GM04503 (cell line): ENCODE measurements at places on chromosomes 16 and 17.

GRCh38 chr17:29837531-29837930 lies 92.5 kb downstream of the SSH2 start:
- no peak for DNase-seq

DNA sequence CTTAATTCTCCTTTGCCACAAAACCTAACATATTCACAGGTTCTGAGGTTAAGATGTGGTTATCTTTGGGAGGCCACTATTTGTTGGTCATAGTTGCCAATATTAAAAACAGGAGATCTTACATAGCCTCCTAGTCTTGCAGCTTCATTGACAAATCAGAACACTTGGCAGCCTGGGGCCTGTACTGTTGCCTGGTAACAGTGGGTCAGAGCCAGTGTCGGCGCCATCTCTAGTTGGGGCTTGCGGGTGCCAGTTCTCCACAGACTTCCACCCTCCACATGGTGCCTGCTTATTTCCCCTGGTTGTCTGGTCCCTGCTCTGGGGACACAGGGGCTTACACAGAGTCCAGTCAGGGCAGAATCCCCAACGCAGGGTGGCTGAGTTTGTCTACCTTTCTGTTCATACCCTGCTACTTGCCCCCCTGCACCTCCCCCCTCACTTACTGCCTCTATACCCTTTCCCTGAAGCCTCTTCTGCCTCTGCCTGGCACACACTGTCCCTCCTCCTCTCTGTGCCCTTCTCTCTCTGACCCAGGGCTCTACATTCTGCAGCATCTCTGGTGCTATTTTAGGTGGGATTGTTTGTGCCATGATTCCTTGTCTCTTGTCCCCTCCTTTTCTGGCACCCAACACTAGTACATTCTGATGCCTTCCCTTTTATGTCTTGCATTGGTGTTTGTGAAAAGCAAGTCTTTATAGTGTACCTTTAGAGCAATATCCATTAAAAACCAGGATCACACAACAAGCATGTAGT lies 13.4 kb downstream of the EPN2 start:
- no peak for DNase-seq

DNA sequence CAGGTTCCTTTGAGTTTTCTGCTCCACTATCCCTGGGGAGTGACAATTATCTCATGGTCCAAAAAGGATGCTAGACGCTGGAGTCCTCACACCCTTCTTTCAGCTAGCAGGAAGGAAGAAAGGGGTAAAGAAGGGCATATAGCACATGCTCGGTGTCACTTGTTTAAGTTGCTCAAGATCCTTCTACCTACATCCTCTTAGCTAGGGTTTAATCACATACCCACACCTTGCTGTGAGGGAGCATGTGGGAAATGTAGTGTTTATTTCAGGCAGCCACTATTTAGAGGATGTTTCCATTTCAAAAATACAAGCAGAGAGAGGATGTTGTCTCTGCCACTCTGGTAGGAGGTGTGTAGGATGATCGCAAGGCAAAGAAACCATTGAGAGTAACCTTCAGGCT lies 4.5 kb downstream of the PRKCB start:
- no peak for DNase-seq

DNA sequence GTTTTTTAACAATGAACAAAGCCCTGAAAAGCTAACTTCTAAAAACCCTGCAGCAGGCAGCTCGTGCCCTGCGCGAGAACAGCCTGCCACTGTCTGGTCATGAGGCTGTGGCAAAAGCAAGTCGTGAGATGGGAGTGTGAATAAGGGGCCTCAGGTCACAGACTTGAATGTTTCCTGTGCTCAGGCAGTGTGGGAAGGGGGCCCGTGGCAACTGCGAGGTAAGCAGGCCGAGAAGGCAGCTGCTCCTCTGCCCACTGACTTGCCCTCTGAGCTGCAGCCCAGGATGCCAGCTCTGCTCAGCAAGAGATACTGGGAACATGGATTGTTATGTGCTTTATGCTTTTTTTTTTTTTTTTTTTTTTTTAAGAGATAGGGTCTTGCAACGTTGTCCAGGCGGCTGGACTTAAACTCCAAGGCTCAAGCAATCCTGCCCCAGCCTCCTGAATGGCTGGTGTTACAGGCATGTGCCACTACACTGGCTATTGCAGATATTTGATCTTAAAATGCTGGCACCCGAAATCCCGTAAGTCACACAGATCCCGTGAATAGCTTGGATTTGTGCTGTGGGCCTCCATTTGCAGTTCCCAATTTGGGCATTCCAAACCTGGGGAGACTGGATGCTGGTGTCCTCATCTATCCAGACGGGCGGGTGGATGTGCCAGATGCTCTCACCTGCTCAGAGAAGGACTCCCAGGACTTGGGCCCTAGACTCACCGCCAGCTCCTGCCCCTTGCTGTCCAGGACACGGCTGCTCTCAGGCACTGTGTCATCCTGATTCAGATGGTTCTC lies 44.0 kb downstream of the UBN1 start:
- no peak for DNase-seq

GRCh38 chr17:28533091-28533807 lies 19.2 kb downstream of the UNC119 start:
- DNase-seq = no peak

GRCh38 chr17:15930426-15930825 lies 14.5 kb upstream of the ADORA2B start:
- DNase-seq = no peak

- DNase-seq = no peak
Measured at GRCh38 chr17:33967608-33968349, 287.3 kb upstream of the CCL2 start.

- DNase-seq = no peak
Measured at GRCh38 chr17:82076785-82077591, 11.4 kb upstream of the DUS1L start.

GRCh38 chr17:7944326-7944725 lies 12.3 kb downstream of the CNTROB start:
- DNase-seq = no peak

DNA sequence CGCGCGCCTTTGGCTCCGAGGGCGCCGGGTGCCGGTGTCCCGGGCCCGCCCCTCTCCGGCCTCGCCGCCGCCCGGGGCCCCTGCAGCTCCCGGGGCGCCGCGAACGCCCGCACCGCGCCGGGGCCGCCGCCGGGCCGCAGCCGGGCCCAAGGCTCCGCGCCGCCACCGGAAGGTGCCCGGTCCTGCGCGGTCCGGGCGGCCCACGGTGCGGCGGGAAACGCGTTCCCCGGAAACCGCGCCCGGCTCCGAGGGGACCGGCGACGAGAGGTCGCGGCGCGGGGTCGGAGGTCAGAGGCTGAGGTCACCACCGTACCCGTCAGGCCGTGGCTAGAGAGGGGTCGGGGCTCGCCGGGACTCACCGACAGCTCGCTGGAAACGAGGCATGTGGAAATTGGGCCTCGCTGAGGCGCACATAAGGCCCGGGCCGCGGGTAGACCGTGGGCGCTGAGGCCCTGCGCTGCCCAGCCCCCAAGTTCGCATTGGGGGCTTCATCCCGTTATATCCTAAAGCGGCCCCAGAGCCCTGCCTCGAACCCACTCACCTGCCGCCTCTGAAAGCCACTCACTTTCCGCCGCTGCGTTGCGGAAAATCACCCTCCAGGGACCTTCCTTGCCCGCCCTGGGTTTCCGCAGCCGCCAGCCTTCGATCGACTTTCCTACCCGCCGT lies at the start of gene DUS1L:
DUS1L (minus strand) TSS at position 167 of the 666 bp plus-strand sequence. CDS start 745 bp downstream, outside the sequence.
- no peak for DNase-seq

DNA sequence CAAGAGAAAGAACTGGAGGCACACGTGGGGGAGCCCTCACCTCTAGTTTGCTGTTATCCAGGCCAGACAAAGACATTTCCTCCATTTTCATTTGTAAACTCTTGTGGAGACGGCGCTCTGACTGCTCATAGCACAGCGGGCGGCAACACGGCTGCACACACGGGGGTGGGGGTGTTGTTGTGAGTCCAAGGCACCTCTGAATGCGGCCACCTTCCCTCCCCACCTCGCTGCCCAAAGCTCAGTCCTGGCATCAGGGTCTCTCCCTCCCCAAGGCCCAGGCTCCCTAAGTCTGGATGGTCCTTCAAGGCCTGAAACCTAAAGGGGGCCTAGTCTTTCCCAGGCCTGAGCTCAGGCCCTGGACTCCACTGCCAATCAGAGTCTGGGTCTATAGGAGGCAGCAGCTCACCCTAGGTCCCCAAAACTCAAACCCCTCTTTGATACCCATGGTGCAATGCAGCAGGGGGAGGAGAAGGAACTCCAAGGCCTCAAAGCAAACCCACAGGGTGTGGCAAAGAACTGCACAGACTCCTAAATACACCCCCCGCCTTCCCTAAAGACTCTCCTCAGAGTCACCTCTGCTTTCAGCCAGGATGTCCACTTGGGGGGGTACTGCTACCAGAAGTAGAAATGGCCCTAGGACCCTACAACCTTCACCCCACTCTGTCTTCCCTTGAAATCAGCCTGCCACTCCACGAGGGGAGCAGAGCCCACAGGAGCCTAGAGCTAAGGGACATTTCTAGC lies 1.5 kb downstream of the ATXN7L3 start:
- no peak for DNase-seq

GRCh38 chr17:77728474-77728795 lies 230.1 kb upstream of the TNRC6C start:
- DNase-seq = no peak

DNA sequence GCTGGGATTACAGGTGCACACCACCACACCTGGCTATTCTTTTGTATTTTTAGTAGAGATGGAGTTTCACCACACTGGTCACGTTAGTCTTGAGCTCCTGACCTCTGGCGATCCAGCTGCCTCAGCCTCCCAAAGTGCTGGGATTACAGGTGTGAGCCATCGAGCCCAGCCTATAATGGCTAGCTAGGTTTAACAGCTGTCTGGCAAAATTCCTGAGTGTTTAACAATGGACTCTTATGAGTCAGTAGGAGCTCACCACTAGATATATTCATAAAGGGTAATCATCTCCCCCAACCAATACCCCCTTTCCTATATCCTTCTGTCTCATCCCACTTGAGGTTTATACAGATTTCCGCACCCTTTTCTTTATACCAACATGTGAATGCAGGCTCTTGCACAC lies 91.5 kb upstream of the CDH13 start:
- DNase-seq = no peak

DNA sequence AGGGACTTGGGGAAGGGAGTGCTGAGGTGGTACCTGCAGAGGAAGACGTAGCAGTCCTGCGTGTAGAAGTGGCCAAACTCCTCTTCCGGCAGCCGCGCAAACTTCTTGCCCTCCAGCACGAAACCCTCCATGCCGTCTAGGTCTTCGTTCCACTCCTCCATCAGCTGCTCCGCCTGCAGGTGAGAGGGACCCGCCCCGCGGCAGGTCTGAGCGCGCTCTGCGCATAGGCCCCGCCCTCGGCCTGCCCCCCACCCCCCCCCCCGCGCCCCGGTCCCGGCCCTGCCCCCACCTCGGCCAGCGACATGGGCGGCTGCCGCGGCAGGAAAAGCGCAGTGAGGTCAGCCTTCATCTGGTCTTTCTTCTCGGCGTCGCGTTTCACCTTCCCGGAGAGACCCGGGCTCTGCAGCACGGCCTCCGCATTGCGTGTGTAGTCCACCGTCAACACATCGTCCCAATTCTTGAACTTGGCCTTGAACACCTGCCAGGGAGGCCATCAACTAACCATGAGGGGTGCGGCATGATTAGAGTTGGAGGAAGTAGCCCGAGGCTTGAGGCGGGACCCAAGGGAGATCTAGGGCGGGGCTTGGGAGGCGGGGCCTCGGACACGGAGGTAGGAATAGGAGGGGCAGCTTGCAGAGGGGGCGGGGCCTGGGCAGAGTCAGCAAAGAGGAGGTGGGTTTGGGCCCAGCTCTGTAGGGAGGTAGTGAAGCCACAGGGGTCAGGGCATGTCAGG lies 11.5 kb downstream of the FLII start:
- DNase-seq = no peak

DNA sequence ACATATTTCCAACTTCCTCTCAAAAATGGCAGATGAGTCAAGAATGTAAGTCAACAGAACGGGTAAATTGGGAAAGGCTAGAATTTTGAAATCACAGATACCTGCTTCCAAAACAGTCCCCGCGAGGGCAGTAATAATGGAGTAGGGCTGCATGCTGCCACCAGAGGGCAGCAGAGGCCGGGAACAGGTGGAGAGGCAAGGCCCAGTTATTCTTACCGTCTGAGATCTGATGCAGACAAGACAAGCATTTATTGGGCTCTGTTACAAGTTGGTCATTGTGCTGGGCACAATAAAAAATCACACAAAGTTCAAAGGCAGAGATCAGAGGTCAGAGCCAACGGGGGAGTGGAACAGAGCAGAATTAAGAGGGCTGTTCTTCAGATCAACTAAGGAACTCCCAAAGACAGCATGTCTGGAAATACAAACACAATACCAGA lies 8.8 kb upstream of the MLKL start:
- no peak for DNase-seq

- no peak for DNase-seq
Measured at GRCh38 chr17:45230787-45231480, 9.2 kb downstream of the FMNL1 start.

DNA sequence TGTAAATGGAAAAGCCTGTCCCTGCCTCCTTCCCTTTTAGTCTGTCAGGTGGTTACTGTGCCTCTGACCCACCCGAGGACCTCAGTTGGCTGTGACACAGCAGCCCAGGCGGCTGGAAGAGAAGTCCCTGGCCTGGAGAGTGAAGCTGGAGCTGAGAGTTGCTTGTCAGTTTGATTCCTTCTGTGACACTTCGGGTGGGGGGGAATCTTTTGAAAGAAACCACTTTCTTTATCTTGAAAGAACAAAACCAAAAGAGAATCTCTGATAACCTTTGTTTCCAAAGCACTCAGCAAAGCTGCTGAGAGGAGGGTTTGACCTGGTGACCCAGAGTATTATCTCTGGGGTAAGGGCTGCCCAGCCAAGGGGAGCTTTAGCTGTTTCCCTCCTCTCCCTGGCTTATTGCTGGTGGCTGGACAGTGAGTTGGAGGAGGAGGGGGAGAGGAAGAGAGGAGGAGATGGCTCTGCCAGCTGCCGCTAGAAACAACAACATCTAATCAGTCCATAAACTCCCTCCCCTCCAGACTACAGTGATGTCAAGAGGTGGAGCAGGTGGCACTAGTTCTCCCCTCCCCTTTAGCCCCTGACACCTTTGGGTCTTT lies 34.0 kb downstream of the YPEL2 start:
- no peak for DNase-seq

DNA sequence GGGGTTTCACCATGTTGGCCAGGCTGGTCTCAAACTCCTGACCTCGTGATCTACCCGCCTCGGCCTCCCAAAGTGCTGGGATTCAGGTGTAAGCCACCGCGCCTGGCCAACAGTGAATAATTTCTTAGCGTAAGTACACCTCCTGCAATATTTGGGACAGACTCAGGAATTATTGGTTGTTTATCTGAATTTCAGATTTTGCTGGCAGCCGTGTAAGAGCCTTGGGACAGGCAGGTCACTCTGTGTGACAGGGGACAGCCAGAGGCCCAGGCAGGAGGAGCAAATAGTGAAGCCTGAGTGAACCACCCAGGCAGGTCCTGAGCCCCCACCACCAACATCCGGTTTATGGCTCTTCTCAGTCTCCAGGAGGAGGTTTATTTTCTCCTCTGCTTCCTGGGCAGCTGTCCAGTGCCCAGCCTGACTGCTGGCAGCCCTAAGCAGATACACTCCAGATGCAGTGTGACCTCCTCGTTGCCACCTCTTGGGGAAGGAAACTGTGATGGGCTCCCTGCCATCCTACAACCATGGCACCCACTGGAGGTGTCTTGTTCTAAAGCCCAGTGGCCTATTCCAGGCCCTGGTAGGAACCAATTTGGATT lies 26.2 kb upstream of the ADORA2B start:
- DNase-seq = no peak
